ENCODE measurements at places on chromosomes 1 and 21.
A peak's percentile ranks its signal among the peaks of the same experiment; 100 is the strongest.

DNA sequence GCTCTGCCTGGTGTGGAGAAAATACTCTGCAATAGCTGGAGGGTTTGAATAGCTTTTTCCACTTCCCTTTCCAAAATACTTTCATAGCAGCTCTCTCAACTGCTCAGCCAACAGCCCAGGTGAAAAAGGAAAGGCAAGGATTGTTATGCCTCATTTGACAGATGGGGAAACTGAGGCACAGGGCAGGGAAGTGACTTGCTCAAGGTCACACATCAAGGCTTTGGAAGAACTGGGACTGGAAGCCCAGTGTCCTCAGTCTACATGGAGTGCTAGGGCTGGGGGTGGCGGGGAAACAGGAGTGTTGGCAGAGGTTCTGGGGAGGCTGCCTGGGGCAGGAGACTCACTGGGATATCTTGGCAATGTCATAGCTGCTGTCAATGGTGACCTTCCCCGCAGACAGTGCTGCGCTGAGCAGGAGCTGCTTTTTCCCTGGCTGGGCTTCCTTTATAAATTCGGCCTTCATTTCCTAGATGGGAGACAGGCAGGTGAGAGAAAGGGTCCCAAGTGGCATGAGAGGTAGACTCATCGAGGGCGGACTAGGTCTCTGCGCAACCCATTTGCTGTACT is 4.0 kb downstream of the CHI3L1 start:
- no peak for DNase-seq

- no peak for DNase-seq
Observed at GRCh38 chr21:42459546-42460215, 36.3 kb downstream of the RSPH1 start.

DNA sequence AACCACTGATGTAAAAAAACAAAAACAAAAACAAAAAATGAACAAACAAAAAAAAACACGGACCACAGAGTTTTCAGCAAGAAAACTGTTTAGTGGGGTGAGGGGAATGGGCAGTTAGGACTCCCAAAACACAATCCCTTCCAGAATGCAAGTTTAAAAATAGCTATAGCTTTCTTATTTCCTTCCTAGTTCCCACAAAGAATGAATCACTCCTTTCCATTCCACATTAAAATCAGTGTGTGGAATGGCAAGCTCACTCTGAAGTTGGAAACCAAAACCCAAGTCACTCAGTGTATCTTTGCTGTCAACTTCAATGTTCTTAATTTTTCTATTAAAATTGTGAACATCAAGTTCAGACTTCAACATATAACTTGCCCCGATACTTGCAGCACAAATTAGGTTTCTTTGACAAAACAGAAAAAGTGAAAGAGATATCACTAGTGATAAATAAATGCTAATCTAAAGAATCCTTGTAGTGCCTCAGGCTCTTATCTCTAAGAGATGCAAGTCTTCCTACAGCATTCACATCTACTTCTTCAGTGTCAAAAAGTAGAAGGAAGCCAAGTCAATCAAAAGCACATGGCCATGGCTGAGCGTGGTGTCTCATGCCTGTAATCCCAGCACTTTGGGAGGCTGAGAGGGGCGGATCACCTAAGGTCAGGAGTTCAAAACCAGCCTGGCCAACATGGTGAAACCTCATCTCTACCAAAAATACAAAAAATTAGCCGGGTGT is 45.5 kb downstream of the TOR3A start:
- no peak for DNase-seq

- DNase-seq = no peak
Observed at GRCh38 chr1:9027307-9027706, 1.1 kb upstream of the SLC2A7 start.

DNA sequence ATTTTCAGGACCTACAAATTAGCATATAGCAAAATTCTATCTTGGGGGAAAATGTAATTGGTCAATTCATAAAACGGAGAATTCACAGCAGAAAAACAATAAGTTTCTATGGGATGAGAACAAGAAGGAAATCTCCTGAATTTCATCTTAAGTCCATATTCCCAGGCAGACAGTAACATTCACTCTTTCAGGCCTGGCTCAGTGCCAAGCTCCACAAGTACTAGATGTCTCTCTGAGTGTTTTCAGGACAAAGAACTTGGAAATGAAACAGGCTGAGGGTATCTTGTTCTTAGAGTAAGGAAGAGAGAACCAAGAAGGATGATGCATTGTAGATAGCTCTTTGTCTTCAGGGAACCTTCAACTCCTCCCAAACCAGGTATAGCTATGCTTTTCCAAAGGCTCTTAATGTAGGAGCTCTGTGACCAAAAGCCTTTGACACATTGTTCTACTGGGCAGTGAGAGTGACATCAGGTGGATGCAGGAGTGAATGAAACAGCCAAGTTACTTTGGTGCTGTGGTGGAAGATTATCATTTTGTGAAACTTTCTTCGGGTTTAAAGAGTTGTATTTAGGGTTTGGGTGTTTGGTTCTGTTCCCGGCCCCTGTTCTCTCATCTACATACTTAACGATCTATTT is 298.3 kb downstream of the GPATCH2 start:
- no peak for DNase-seq

DNA sequence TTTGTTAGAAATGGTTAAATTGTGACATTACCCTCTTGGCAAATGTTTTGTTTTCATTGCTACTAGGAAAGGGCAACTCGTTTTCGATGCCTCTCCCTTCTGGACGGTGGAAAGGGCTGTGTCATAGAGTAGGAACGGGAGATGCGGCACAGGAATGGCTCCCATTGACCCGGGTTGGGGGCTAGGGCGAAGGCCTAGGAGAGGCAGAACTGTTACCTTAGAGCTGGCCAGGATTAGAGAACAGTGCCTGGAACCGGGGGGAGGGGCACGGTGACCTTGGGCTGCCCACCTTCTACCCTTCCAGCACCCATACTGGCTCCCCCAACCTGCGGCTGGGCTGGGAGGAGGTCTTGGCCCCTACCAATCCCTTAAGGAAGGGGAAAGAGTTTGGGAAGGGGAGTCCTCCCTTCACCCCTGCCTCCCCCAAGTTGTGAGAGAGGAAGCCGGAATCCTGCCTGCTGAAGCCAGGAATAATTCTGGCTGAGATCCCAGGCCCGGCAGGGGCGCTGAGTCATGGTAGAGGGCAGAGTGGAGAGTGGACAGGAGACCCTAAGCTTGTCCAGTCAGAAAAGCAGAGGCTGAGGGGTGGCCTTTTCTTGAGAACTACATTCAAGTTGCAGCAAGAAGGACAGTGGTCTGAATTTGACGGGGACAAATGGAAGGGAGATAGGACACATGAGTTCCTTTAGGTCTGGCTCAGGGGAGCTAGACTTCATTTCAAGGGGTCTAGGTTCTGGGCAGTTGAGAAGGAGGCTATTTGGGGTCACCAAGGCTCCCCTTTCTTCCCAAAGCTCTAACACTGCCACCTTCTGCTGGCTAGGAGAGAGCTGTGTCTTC is 8.2 kb downstream of the LMNA start:
- no peak for DNase-seq

DNA sequence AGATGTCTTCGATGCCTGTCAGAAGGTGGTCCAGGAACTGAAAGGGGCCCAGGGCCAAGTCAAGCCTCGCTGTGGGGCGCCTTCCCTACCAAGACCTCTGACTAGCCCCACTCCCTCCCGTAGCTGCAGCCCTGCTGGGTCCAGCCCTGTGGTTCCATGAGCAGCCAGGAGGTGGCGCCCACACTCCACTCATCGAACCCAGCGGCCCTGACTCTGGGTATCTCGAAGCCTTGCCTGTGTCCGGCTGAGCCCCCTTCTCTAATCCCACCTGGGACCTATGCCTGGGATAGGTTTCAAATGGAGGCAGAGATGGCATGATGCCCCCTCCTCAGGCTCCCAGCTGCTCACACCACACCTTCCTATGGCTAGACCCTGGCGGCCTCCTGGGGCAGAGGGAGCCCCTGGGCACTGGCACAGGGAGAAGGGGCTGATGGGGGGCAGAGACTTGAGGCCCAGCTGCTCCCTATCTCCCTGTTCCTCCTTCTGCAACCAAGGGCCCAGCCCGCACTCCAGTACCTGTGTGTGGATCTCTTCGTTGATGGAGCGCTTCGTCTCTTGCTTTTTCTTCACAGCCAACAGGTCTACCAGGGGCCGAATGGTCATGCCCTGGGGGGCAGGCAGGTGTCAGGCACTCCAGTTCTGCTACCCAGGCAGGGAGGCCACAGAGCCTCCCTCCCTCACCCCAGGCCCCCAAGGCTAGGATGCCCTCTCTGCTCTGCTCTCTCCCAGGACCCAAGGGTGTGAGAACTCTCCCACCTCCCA is 52.0 kb downstream of the SLC9A1 start:
- peak; percentile 59 for DNase-seq

DNA sequence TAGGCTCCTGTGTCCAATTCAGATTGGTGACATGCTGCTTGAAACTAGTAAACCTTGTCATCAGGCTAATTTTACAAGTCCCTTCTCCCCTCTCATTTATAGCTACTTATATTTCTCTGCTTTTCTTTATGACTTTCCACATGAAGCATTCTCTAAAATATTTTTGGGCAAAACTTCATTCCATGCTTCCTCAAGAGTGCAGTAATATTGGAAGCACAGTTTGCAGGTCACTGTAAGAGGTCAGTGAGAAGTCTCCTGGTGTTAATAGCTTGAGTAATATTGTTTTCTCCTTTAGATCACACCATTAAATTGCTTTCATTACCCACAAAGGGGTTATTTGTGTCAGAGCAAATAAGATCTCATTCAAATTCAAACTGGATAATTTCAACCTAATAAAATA is 46.6 kb downstream of the LPAR3 start:
- DNase-seq = no peak

- DNase-seq = no peak
Observed at GRCh38 chr1:158147869-158148268, 32.8 kb upstream of the CD1D start.

GRCh38 chr1:201610858-201611257 is 71.9 kb downstream of the NAV1 start:
- no peak for DNase-seq

GRCh38 chr1:111448482-111448917 is 556 bp downstream of the WDR77 start:
- DNase-seq = peak; percentile 19

- DNase-seq = no peak
Observed at GRCh38 chr1:5597171-5597850, 394.9 kb downstream of the NPHP4 start.
